Adrenal gland (tissue), 19 donors: ENCODE measurements at places on chromosomes 11 and 22. TPM values are rescaled to one million over a fixed set of nuclear protein-coding genes. Genes with fewer than 3 reads are reported as not detected.

- DNase-seq: peak; percentile 80
These were observed 2.5 kb downstream of the TCN2 start for GRCh38 chr22:30609260-30610185.

GRCh38 chr22:46604306-46604690 is 15.9 kb upstream of the GRAMD4 start:
- peak; percentile 30 for DNase-seq

GRCh38 chr11:72348250-72348649 is 86.1 kb downstream of the CLPB start:
- DNase-seq: no peak

DNA sequence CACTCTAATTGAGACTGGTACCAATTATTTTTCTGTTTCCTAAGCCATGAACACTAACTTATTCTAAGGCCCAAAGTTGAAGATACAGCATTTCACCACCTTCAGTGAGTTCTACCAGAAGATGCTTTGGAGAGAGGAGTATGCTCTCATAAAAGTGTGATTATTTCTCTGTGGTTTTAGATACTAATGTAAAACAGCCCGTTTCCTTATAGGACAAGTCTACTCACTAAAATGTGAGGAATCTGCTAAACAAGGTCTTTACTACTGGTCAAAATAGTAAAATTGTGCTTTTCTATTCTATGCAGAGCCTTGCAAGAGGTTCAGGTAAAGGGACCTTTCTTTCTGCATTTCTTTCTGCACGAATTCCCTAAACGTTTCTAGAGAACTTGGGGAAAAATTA is 2.4 kb downstream of the LGR4 start:
- no peak for DNase-seq

Gene FOLH1
- total RNA-seq: 0.95 TPM

Gene OR5B21
- total RNA-seq: not detected

Gene FDX1
- total RNA-seq: 1,285 TPM

DNA sequence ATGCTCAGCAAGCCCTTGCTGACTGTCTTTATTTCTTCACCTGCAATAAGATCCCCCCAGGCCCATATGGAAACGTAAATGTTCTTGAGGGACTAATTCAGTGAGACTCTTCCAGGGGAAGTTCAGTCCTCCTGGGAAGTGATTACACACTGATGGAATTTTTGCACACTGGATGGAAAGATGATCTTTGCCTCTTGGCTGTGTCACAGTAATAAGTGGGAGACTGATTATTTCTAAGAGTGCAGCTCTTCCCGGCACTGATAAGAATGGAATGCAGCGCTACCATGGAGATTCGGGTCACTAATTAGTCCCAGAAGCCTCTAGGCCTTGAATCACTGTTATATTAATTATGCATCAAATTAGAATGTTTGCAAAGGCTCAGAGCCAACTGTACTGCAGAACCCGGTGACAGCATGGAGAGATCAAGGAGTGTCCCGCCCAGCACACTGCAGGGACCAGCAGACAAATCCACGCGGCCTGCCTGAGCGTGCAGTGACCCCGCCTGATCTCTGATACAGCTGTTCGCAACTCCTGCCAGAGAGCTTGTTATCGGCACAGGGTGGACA is 178.3 kb downstream of the SNX19 start:
- DNase-seq: peak; percentile 70

GRCh38 chr11:50188040-50188439 is 155.4 kb downstream of the OR4C45 start:
- no peak for DNase-seq

GRCh38 chr22:38230108-38230825 is 28.5 kb downstream of the MAFF start:
- no peak for DNase-seq

Gene CREB3L1
- 11.7 TPM for total RNA-seq

DNA sequence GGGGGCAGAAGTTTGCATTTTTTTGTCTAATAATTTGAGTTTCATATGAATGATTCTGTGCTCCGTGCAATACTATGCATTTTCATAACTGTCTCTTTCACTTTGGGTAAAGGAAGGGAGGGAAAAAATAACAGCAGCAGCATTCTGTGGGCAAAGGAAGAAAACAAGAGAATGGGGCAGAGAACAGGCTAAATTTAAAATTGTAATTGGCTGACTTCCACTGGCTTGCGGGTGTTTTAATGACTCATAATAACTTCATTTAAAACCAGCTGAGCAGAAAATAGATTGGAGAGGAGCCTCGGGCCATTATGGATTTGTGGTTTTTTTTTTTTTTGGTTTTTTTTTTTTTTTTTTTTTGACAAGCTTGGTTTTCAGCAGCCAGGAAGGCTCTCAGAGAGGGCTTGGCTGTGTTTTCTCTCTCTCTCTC is 107.4 kb downstream of the ZBTB16 start:
- no peak for DNase-seq

Gene MYO18B
- total RNA-seq: 1.1 TPM

Gene BID
- total RNA-seq: 26.6 TPM

- no peak for DNase-seq
These were observed 19.7 kb downstream of the OR51E2 start for GRCh38 chr11:4677948-4678347.

DNA sequence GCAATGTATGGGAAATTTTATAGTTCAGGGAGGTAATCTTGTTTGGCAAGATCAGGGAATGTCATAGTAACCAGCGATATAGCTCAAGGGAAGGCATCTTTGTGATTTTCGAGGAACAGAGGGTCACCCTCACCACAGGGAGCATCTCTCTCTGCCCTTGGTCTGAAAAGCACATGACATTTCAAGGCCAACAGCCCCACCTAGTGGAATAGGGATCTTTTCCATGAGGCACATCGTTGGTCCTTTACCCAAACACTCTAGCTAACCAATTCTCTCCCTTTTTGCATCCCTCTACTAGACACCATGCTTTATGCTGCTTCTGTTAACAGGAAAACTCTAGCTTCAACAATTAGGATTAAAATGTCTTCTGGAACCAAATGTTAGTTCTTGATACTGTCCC is 179.0 kb downstream of the GRM5 start:
- DNase-seq: no peak

DNA sequence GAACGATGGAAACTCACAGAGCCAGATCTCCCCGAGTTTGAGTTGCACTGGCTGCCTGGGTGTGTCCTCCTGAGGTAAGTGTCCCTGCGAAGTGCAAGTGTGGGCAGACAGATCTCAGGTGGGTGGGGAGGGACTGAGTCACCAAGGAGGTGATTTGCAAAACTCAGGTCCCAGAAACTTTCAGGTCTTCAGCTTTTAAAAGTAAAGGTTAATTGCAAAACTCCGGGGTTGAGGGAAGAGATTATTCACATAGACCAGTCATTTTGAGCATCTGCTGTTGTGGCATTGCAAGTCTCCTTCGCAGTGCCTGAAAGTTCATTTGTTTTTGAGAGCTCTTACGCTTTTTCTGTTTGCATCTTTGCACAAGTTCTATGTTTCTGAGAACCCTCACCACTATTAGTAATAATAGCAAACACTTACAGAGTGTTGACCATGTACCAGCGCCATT is 7.1 kb downstream of the CD44 start:
- no peak for DNase-seq

GRCh38 chr11:35550374-35551036 is 25.1 kb upstream of the PAMR1 start:
- no peak for DNase-seq

Gene DRAP1
- total RNA-seq: 75.8 TPM

Gene TRIM66
- total RNA-seq: 6.7 TPM

- DNase-seq: no peak
These were observed 1496.4 kb downstream of the BRD1 start for GRCh38 chr22:48331266-48331665.

GRCh38 chr11:1228921-1229451 is 6.1 kb downstream of the MUC5B start:
- no peak for DNase-seq

Gene IGSF9B
- total RNA-seq: 0.42 TPM

DNA sequence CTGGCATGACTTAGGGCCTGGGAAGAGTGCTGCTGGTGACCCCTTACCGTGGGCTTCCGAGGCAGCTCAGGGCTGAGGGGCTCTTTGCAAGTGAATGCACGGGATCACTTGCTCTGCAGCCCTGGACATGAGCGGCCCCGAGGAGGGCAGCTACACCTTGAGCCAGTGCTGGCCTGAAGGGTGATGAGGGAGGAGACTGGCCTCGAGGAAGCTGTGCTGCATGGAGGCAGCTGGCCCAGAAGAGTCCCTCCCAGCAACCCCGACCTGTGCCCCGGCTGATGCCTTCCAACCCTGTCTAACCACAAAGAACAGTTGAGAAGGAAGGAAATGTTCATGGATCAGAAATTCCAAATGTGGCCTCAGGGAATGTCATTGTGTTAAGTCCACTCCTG is 45.2 kb downstream of the TBX1 start:
- no peak for DNase-seq

- DNase-seq: no peak
These were observed 10.6 kb upstream of the ACER3 start for GRCh38 chr11:76850130-76850529.

Gene OR56B4
- total RNA-seq: not detected

GRCh38 chr11:1747753-1748635 is 2.4 kb downstream of the IFITM10 start:
- peak; percentile 80 for DNase-seq

GRCh38 chr11:129960216-129961214 is 42.1 kb downstream of the PRDM10 start:
- DNase-seq: no peak

GRCh38 chr11:9571763-9572115 is 1.7 kb upstream of the WEE1 start:
- no peak for DNase-seq

DNA sequence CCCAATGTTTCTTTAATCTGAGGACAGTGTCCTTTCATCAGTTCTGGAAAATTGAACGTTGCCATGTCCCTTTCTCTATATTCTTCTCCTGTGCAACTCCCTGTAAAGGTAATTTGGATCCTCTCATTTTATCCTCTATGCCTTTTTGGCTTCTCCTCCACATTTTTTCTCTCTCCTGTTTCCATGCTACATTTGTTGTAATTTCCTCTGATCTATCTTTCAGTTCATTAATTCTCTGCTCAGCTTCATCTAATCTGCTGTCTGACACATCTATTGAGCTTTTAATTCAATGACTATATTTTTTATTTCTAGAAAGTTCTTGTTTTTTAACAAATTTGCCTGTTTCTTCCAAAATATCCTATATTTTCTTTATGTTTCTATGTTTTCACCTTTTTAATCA is 59.3 kb downstream of the RPUSD4 start:
- DNase-seq: no peak

DNA sequence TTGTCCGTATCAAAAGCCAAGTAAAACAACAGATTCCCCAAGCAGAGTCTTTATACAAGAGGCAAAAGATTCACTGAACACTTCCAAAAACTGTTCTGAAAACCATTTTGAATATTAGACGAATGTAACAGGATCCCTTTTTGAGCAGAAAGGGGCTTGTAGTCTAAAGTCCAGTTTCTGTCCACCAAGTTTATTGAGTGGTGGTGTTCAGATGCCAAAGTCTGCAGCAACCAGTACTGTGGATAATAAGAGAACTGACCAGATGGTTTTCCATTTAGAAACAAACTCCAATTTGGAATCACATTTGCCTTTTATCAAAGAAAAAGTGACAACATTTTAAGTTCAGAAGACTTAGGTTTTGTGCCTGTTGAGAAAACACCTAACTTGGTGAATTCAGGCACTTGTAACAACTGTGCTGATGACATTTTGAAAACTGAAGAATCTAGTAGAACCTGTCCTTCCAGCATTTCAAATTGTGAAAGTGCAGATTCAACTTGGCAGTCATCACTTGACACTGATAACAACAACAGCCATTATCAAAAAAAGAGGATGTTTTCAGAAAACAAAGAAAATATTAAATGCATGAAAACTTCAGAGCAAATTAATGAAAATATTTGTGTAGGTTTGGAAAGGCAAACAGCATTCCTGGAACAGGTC is 217.1 kb downstream of the CSNK2A3 start:
- DNase-seq: no peak

Gene NEFH
- 18.6 TPM for total RNA-seq

DNA sequence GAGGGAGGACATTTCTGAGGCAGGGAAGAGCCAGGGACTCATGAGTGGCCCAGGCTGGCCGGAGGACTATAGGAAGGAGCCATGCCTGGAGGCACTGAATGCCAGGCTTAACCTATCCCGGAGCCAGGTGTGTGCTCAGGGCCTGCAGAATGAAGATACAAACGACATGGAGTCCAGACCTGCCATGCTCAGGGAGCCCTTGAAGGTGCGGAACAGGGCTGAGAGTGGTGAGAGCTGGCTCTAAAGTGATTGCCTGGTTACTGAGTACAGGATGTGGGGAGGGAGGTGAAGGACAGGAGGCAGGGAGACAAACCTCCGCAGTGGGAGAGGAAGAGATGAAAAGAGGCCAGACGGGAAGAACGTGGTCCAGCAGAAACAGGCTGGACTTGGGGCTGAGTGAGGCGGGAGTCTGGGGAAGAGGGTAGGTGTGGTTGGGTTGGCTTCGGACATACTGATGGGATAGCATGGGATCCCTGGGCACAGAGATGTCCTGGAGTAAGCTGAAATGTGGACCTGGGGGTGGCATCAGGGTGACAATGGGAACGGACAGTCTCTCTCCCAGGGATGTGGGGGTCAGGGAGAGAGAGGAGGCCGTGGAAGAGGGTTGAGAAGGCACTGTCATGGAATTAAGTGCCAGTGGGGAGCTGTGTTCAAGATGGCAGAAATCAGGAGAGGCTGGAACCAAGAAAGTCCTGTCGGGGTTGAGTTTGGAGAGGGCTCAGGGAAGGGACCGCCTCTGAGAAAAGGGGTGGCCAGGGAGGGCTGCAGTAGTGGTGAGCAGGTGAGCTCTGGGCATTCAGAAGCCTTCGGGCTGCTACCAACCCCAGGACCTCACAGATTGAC is 1.5 kb upstream of the ANKRD13D start:
- DNase-seq: no peak
